ENCODE measurements at places on chromosomes 7 and 10.

DNA sequence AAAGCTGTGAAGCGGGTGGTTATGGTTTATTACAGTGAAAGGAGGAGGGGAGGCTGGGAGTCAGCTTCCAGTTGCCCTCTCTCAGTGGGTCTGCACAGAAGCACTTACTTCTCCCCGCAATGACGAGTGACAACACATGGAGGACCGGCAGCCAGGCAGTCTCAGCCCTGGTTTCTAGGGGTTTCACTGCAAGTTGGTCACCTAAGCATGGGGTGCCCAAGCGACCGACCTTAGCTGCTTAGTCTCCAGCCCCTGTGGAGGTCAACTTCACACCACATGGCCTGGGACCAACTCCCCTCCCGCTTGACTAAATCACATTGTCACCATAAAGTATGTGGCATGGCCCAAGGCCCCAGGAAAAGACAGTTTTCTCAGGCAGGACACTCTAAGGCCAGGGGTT, 99.9 kb upstream of the ZNF32 start:
- DNase-seq = no peak

- DNase-seq = no peak
These were observed 7.3 kb upstream of the LIPA start for GRCh38 chr10:89258881-89259280.

DNA sequence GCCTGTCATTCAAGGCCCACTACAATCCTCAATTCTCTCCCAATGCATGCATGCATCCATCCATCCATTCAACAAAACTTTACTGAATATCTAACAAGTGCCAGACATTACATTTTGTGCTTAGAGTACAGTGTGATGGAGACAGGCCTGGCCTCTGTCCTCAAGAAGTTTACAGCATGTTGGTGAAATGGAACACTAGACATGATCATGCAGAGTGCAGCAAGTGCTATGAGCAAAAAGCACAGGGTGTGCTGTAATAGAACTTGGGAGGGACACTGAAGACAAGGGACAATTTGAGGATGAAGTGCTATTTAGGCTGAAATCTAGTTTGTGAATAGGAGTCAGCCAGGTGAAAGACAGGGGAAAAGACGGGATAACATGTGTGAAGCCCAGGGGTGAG, 347.8 kb downstream of the PTEN start:
- no peak for DNase-seq

GRCh38 chr7:118615-119391, 73.6 kb upstream of the FAM20C start:
- DNase-seq = no peak
